ENCODE measurements at places on chromosomes 6 and 20. TPM values are rescaled to one million over a fixed set of nuclear protein-coding genes. Genes with fewer than 3 reads are reported as not detected.

Gene LAMP5
- total RNA-seq, result not detected

Gene TFAP2B
- not detected for total RNA-seq

GRCh38 chr6:157228426-157229131, 94.7 kb downstream of the TMEM242 start:
- no peak for DNase-seq

DNA sequence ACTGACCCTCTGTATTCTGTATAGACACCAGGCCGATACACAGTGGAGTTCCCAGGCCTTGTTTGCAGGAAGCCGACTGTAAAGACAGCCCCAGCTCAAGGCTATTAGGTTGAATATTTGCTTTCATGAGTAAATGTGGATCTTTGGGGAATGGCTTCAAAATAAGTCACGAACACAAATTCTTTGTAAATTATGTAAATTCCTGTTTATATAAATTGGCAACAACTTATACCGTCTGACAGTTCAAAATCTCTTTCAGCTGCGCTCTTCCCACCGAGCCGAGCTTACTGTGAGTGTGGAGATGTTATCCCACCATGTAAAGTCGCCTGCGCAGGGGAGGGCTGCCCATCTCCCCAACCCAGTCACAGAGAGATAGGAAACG, 24.7 kb downstream of the EDN3 start:
- DNase-seq, result no peak

Gene SLC17A1
- total RNA-seq, result not detected

Gene IL17A
- not detected for total RNA-seq

GRCh38 chr6:170504479-170504878, 48.6 kb downstream of the PSMB1 start:
- no peak for DNase-seq

- peak; percentile 56 for DNase-seq
Observed at GRCh38 chr6:28720357-28721231, 194.9 kb downstream of the GPX5 start.

DNA sequence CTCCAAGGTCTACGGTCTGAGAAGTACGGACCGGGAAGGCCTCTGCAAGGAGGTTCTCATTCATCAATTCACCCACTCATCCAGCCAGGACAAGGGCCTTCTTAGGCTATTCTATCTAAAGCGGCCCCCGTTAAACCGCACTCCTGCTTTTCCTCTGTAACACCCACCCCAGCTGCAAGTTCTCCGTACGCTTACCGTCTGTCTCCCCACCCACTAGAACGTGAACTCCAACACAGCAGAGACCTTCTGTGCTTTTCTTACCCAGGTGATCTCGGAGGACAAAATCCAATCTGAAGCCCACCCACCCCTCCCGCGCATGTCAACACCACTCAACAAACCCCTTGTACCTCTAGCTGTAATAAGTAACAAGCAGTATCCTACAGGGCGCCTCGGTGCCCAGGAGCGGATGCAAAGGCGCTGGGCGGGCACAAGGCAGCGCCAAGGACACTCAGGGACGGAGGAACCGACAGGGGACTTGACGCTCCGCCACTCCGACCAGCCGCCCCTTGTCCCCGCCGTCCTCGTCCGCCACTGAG, 351 bp downstream of the AURKA start:
- DNase-seq, result peak; percentile 6

DNA sequence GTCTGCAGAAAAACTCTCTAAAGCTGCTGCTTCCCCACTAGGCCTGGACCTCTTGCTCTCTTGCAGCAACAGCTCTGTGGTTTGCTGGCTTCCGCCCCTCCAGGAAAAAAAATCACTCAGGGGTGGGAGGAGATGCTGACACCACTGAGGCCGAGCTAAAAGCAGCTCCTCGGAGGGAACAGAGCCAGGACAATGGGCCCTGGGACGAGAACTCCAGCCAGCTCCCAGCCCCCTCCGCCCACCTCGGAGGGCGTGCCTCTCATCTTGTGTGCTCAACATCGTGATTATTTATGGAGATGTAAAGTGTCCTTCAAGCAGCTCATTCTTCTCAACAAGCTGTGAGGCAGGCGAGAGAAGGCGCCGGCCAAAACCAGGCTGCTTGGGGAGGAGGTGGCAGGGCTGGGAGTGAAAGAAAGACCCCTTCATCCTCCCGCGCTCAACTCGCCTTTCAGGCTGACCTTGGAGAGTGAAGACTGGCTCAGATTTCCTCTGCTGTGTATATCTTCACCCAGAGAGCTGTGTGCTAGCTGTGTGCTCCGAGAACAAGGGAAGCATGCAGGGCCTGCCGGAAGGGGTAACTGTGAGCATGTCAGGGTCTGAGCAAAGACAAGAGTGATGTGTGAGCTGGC, 53.5 kb upstream of the LRFN2 start:
- DNase-seq, result no peak

DNA sequence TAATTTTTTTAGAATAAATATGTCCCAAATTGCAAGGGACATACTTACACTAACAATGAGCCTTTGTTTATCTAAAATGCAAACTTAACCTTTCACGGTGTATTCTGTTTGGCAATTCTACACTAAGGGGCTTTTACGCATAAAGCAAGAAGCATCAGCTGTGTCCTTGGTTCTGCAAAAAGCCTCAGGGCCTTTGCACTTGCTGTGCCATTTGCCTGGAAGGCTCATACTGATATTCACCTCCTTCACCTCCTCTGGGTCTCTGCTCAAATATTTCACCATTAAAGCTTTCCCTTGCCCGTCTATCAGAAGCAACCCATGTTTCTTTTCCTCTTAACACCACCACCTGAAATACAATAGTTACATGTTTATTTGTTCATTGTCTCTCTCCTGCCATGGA, 8.9 kb upstream of the BMP7 start:
- no peak for DNase-seq

- no peak for DNase-seq
Observed at GRCh38 chr20:40686893-40687292, 2.1 kb downstream of the MAFB start.

DNA sequence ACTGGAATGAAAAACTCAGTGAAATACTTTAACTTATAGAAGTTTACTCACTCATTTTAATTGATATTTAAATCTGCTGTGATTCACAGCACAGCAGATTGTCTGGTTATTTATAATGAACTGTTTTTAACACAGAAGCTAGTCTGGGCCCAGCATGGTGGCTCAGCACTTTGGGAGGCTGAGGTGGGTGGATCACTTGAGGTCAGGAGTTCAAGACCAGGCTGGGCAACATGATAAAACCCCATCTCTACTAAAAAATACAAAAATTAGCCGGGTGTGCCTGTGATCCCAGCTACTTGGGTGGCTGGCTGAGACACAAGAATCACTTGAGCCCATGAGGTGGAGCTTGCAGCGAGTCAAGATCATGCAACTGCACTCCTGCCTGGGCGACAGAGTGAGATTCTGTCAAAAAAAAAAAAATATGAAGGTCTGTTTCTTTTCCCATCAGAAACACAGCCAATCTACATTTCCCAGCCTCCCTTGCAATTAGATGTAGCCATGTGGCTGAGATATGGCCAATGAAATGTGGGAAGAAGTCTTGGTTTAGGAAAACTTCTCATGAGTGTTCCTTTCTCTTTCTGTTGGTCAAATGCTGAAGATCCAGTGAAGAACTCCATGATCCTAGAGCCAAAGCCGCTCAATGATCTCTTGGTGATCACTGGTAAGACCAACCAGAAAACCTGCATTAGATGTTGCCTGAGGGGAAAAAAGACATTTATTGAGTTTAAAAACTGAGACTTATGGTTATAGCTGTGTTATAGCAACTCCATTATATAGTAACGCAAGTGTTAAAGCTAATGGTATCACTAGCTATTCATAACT, 31.3 kb upstream of the BTN3A2 start:
- no peak for DNase-seq

- DNase-seq, result no peak
Observed at GRCh38 chr6:20791074-20791473, 256.8 kb downstream of the CDKAL1 start.

DNA sequence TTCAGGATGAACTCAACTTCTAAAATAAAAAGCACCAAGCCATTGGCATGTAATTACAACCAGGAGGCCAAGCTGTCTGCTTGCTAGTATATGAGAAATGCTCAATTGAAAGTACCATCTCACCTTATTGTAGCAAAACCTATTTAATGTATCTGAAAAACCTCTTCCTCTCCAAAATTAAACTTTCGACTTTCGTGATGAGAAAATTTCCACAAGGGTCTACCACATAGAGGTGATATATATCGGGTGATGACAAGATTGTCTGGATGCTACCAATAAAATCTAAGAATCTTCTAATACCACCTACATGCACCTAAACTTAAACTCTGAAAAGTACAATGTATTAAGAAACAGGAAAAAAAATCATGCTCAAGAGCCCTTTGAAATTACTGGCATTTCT, 74.2 kb downstream of the ATXN1 start:
- no peak for DNase-seq

GRCh38 chr20:64191002-64191401, 26.8 kb downstream of the MYT1 start:
- no peak for DNase-seq

Gene SLC22A2
- 1.1 TPM for total RNA-seq

GRCh38 chr20:36319356-36320260, 13.5 kb downstream of the DLGAP4 start:
- DNase-seq, result no peak

Gene XKR7
- 0.12 TPM for total RNA-seq

DNA sequence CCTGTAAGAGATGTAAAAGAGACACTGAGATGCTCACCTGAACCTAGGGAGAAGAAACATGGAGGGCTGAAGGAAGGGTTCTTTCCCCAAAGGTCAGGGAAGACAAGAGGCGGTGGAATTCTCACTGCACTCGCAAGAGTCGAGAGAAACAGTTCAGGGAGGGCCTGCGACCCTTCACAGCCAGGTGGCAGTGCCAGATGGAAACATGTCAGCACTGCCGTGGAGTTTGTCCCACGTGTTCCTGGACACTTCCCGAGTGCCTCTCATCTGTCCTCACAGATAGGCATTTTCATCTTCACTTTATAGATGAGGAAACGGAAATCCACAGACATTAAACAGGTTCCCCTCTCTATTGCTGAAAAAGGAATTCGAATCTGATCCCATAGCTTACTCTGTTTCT, 70.4 kb upstream of the SYNJ2 start:
- no peak for DNase-seq

- DNase-seq, result no peak
Observed at GRCh38 chr6:47674673-47675072, 23.7 kb upstream of the ADGRF4 start.

GRCh38 chr20:60100780-60101179, 142.6 kb downstream of the CDH26 start:
- DNase-seq, result no peak

Gene C6orf118
- not detected for total RNA-seq

All from Daoy (cell line).